ENCODE measurements at places on chromosomes 2 and 18.

DNA sequence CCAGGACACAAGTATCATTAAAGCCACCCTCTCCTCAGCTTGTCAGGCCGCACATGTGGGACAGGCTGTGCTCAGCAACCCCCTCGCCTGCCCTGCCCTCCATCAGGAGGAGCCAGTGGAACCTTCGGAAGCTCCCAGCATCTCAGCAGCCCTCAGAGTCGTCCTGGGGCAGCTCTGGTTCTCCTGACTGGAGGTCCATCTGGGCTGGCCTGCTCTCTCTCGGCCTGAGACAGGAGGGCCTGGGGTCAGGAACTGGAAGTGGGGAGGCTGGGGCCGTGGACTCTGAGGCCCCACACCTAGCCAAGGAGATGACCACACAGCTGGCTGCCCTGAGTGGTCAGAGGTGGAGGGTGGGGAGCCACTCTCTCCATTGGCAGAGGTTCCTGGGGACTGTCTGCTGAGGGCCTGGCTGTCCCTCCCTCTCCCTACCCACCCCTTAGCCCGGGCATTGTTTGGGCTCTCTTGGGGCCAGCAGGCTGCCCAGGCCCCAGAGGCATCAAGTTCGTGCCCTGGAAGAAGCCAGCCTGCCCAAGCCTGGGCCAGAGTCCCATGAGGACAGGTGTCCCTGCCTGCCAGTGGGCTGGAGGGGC, 23.1 kb downstream of the ODC1 start:
- DNase-seq = no peak

DNA sequence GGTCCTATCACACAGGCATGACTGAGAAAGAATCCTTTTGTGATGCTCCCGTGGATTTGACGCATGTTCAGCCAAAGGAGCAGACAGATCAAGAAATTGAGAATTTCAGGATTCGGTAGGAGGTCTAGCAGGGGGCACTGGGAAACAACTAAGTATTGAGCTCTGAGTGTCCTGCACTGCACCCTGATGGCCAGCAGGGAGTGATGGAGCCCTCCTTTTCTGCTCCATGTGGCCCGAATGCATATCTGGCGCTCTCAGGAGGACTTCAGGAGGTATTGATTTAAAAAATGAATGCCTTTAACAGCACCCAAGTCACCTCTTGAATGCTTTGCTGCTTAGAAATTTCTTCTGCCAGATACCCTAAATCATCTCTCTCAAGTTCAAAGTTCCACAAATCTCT, 58.0 kb downstream of the ZNF519 start:
- no peak for DNase-seq

DNA sequence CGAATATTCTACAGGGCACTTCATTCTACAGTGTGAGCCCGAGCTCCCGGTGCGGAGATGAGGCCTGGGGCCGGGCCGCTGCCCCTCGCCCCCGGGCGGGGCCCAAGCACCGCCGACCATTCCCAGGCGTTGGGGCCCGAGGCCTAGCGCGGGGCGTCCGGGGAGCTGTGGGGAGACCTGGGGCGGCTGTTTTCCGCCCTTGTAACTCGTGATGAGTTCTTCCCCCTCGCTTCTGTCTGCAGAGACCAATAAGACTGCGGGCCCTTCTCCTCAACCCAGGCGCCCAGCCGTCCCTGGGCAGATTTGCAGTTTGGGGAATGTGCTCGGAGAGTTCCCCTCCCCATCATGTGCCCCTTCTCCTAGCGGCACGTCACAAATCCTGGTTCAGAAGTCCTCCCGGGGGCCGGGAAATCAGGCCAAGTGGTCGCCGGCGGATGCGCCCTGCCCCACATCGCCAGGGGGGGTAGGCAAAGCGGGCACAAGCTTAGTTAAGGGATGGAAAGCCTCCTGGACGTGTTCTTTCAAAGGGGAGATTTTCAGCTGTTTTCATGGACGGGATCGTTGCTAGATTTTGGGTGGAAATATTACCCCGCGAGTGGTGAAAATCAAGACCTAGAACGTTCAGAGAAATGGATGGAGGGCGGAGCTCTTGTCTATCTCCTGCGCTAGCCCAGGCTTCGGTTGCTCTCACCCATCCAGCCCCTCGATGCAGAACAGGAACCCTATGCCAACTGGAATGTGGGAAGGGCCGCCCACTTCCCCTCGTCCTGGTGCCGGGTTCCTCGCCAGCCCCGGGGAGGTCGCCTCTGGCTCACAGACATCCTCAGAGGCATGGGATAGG, 18.8 kb upstream of the HAAO start:
- peak; percentile 52 for DNase-seq

DNA sequence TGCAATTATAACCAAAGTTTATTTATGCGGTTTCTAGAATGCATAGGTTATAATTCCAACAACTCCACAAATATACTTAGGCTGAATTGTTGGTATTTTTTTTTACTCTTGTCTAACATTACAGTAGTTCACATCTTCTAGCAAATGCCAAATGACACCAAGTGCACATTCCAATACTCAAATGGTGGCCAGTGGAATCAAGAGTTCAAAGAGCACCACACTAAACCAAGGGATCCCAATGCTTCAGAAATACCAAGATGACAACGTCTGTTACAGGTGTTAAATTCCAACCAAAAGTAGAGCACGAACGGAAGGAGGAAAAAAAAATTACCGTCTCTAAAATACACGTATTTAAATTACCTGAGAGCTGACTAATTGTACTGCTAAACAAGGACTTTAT, 136.2 kb downstream of the TMEM247 start:
- no peak for DNase-seq

- DNase-seq = no peak
Measured at GRCh38 chr2:230893841-230894781, 29.4 kb downstream of the ITM2C start.

- DNase-seq = no peak
Measured at GRCh38 chr2:194203898-194204297, 1453.1 kb upstream of the SLC39A10 start.

DNA sequence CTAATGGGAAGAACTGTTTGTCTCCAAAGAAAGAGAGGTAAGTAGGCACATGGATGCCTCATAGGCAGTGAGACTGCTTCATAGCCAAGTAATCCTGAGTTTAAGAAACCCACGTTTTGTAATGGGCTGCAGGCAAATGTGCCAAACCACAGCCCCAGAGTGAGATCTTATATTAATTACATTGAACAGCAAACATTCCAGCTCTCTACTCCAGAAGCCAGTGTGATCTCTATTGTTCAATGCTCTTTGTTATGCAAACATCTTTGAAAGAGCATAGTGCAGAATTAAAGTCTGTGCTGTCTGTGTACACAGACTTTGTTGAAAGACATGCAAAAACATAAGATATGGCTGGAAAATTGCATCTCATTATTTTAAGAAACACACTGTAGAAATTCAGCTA, 720.8 kb upstream of the REG3G start:
- no peak for DNase-seq

DNA sequence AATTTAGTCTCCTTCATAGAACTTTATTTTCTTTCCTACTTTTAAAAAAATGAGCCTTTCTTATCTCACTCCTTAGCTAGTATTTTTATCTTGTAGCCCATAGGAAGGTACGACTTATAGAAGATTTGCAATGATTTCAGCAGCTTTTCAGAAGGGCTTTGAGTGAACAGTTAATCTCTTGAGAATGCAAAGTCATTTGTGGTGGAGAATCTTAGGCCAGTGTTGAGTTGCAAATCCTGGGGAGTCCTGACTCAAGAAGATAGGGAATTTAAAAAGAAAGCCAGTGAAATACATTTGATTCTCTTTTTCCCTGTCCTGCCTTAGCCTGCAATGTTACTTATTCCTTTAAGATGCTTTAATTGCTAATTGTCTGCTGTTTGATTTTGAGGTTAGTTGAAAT, 33.6 kb downstream of the LYPD6 start:
- no peak for DNase-seq

- DNase-seq = no peak
Measured at GRCh38 chr18:22363867-22364463, 53.8 kb downstream of the CTAGE1 start.

DNA sequence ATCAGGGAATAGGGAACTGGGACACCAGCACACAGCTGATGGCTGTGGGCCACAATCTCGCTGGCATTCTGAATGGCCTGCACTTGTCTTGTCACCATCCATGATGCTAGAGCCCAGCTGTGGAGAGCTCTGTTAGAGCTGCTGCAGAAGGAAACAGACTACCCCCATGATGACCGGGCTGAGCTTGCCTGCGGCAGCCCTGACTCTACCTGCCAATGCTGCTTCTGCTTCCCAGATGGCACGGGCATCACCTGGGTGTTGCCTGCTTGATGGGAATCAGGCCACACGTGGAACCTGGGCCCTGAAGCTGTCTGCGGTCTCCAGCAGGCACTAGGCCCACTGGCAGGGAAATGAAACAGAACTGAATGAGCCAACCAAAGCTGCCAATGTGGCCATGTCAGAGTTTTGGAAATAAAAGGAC, 11.2 kb upstream of the DAW1 start:
- DNase-seq = no peak

DNA sequence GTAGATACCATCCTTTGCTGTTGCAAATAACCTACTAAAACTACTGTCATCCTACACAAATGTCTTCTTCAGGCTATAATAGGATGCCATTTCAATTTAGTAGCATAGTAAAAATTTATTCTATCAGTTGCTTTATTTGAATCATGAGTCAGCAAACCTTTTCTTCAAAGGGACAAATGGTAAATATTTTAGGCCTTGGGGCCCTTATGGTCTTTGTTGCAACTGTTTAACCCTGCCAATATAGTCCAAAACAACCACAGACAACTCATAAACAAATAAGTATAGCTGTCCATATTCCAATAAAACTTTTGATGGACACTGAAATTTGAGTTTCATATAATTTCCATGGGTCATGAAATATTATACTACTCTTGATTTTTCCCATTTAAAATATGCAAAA, 54.0 kb upstream of the CCBE1 start:
- no peak for DNase-seq

DNA sequence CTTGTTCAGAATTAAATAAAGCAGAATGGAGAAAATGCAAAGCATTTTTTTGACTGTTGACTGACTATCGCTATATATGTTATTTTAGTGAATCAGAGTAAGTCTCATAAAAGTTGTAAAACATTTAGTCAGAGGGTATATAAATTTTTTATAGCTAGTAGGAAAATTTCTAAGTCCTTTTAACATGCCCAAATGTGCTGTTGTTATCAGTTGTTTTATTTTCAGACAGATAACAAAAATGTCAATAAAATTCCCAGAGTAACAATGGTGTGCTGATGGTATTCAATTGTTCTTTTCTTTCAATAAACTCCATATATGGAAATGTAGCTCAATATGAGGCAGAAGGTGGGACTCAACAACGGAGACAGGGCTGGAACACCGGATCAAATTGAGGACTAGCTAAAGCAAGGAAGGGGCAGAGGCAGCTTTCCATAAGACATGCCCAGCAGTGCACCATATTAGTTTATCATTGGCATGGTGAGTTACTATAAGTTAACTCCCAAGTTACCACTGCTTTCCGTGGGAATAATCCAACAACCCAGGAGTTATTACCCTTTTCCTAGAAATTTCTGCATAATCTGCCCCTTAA, 26.6 kb downstream of the GULP1 start:
- no peak for DNase-seq

DNA sequence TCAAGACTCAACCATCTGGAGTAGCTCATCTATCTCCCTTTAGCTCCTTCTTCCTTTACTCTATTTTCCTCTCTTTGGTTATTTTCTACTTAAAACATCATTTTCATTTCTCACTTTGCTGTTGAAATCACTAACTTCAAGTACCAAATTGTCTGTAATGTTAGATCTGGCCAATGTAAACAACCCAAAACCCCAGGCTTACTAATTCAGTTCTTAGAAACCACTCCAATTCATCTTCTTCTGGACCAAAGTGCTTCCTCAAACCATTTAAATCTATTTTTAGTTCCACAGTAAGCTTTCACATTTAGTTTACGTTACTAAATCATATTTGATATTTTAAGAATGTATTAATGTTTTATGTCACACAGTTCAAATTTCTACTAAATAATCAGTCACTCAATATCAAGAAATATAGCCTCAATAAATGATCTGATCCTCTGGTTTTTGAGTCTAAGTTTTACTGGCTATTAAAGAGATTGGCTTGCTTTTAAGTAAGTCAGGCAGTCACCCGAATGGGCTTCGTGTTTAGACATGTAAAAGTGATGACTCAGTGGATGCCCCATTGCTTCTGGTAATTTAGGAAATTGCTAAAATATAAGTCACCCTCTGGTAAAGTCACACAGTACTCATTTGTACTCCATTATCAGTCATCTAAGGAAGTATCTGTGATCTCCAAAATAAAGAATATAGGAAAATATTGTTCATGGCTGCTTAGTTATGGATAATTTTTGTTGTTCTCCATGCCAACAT, 527.2 kb upstream of the SOX11 start:
- DNase-seq = no peak

GRCh38 chr2:67208887-67209500, 188.1 kb upstream of the ETAA1 start:
- DNase-seq = no peak

GRCh38 chr2:232376713-232377112, 1.8 kb upstream of the ALPP start:
- no peak for DNase-seq

DNA sequence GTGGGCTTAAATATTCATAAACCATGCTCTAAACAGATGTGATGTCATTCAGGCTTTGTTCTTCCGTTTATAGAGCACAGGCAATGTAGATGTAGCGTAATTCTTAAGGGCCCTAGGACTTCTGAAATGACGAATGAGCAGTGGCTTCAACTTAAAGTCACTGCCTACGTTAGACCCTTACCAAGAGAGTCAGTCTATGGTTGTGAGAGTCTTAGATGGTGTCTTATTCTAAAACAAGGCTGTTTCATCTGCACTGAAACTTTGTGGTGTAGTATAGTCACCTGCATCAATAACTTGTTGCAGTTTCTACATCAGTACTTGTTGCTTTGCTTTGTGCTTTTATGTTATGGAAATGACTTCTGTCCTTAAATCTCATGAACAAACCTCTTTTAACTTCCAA, 56.0 kb downstream of the PIK3C3 start:
- no peak for DNase-seq

GRCh38 chr2:188294352-188294926, 2.8 kb downstream of the GULP1 start:
- DNase-seq = no peak

GRCh38 chr2:9001229-9001628, 2.3 kb downstream of the MBOAT2 start:
- DNase-seq = no peak

DNA sequence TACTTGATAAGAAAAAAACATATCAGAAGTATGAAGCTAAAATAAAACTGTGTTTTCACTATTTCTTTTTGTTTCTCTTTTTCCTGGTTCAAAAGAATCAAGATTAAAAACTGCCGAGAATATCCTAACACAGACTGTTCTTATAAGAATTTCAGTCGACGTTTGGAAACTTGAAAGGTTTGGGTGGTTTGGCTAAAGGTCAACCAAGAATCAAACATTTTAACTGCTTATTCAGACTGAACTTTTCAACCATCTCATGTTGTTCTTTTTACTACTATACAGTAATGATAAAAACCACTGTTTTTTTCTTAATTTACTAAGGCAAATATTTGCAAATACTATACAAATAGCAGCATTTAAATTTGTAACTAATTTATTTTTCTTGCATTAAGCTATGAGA, 308.5 kb upstream of the TFPI start:
- no peak for DNase-seq

DNA sequence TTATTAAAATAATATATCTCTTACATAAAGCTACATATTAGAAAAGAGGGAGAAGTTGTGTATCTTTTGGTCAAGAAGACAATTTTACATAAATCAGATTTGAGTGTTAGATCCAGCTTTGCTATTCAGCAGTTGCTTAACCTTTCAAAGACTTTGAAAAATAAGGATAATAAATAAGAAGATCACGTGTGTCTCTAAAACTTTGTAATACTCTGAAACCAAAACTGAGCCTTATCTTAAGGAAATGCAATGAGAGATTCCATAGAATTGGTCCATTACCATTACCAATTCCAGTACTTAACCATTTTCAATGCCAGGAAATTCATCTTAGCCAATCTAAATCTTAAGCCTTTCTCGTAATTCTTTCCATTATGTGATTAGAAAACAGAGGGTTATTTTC, 89.2 kb upstream of the COL5A2 start:
- no peak for DNase-seq
